ENCODE measurements at places on chromosomes 4 and X. TPM values are rescaled to one million over a fixed set of nuclear protein-coding genes. Genes with fewer than 3 reads are reported as not detected.

GRCh38 chrX:114073926-114074325, 510.0 kb upstream of the HTR2C start:
- no peak for DNase-seq

DNA sequence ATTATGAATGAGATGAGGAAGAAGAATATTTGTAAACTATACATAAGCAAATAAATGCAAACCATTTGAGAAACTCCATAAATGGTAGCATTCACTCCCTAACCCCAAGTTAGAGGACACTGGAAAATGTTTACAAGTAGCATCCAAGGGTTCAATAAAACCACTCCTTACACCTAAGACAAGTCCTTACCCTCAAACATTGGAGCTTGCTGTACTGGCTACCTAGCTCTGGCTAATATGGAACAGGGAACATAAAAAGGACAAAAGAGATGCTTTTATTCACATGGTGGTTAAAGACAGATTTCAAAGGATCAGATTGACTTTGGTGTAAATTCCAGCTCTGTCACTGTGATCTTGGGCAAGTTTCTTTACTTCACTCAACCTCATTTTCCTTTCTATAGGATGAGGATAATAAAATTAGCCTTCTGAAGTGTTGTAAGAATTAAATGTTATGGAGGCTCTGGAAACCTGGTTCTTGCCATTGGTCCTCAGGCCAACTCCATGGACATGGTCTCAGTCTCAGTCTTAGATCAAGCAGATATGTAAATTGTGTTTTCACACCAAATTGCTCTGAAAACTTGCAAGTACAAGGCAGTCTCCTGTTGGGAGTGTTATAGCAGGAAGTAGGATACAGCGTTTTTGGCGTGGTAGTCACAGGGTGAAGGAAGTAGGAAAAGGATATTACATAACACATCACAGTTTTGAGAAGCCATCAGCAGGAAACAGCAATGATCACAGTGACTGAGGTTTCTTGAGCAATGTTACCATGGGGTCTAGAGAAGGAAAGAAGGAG, 3.3 kb downstream of the CXCL1 start:
- no peak for DNase-seq

DNA sequence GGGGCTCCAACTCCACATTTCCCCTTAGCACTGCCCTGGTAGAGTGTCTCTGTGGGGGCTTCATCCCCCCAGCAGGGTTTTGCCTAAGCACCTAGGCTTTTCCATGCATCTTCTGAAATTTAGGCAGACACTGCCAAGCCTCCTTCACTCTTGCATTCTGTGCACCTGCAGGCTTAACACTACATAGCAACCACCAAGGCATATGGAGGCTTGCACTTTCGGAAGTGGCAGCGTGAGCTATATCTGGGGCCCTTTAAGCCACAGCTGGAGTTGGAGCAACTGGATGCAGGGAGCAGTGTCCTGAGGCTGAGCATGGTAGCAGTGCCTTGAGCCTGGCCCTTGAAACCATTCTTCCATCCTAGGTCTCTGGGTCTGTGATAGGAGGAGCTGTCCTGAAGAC, 214.8 kb upstream of the RPL34 start:
- no peak for DNase-seq

The AKAP4 gene
- total RNA-seq: not detected

- DNase-seq: peak; percentile 9
These were observed 47.9 kb downstream of the HTRA3 start for GRCh38 chr4:8317474-8317873.

GRCh38 chr4:140099983-140100382, 54.0 kb downstream of the MAML3 start:
- peak; percentile 83 for DNase-seq

GRCh38 chrX:40821780-40822179, 86.4 kb upstream of the MED14 start:
- DNase-seq: no peak

GRCh38 chrX:154742613-154743012, 8.3 kb downstream of the GAB3 start:
- DNase-seq: no peak
